ENCODE measurements at places on chromosomes 13 and 19.

GRCh38 chr13:80265348-80265747 lies 75.6 kb downstream of the SPRY2 start:
- no peak for DNase-seq

GRCh38 chr13:33832872-33833271 lies 14.9 kb downstream of the RFC3 start:
- DNase-seq: no peak

- DNase-seq: no peak
Measured at GRCh38 chr13:40074338-40074737, 418.9 kb downstream of the COG6 start.

DNA sequence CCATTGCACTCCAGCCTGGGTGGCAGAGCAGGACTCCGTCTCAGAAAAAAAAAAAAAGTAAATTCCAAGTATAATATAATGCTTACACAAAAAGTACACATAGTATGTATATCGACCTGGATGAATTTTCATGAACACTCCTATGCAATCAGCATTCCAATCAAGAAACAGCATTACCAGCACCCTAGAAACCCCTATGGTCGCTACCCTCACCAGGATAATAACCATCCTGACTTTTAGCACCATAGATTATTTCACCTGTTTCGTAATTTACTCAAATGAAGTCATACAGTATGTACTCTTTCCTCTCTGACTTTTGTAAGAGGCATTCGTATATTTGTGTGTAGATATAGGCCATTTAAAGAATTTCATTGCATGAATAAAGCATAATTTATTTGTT lies 47.6 kb downstream of the PCDH8 start:
- no peak for DNase-seq

GRCh38 chr19:53982611-53983010 lies 8.8 kb upstream of the CACNG6 start:
- DNase-seq: peak; percentile 70

GRCh38 chr19:51131780-51132680 lies 7.3 kb downstream of the SIGLEC9 start:
- no peak for DNase-seq

DNA sequence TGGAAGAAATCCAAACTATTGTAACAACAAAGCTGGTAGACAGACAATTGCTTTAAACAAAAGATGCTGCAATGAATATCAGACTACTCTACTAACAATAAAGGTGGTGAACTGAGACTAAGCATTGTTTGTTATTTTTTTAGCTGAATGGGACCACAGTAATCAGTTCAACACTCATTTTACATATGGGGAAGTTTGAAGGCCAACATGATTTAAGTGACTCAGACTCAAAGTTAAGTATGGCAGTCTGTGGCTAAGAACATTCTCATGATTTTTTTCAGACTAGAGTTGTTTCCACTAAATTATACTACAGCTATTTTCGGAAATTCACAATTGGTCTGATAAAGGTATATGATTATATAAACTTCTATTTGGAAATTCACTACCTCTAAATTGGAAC lies 10.4 kb downstream of the EXOSC8 start:
- DNase-seq: no peak

DNA sequence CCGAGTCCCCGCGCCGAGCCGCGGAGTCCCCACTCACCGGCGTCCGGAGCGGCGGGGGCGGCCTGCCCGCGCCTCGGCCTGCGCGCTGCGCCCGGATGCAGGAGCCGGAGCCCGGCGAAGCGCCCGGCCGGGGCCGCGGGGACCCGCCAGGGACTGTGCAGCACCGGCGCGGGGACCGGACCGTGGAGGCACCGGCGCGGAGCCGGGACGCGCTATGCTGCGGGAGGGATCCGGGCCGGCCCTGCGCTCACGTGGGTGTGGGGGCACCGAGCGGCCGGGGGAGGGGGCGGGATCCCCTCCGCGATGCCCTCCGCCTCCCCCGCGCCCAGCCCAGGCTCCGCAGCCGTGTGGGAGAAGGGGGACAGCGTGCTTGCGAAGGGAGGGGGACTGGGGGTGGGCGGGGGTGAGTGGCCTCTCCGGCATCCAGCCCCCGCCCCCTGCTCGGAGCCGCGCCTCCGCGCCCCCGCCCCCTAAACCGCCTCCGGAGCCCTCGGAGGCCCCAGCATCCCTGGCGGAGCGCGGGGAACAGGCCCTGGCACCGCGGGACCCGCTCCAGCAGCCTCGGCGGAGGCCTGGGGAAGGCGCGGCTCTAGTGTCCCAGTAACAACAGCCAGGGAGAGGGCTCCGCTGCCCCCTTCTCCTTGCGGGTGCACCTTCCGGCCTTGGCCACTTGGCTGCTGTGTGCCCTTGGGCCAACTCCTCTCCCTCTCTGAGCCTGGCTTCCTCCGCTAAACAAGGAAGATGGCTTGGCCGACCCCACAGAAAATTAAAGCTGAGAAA lies at the start of gene SLC1A6:
Gene SLC1A6 (minus strand): TSS at position 389 of the 780 bp plus-strand sequence. CDS start 6,954 bp downstream, outside the sequence.
- peak; percentile 37 for DNase-seq

DNA sequence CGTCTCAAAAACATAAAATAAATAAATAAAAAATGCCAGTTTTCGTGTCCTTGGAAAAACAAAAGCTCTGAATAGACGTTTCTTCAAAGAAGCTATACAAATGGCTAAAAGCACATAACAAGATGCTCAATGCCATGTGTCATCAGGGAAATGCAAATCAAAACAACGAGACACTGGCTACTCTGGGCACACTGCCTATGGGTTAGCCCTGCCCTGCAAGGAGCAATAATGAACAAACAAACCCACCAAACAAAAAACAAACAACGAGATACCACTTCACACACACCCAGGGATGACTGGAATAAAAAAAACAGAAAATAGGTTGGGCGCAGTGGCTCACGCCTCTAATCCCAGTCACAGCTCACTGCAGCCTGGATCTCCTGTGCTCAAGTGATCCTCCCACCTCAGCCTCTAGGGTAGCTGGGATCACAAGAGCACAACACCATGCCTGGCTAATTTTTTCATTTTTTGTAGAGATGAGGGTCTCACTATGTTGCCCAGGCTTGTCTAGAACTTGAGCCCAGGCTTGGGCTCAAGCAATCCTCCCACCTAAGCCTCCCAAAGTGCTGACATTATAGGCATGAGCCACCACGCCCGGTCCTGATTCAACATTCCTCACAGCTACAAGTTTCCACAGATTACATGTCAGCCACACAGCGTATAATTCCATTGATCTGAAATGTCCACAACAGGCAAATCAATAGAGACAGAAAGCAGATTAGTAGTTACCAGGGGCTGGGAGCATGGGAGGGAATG lies 15.5 kb upstream of the ISYNA1 start:
- DNase-seq: no peak

Data from frontal cortex (tissue), 4 donors.